ENCODE measurements at places on chromosomes 7 and 10. TPM values are rescaled to one million over a fixed set of nuclear protein-coding genes. Genes with fewer than 3 reads are reported as not detected.

Gene MGMT
- 30.7 TPM for total RNA-seq

Gene VIM
- total RNA-seq = 1,461 TPM

Gene ARHGAP21
- 71.4 TPM for total RNA-seq

Gene ANKRD22
- 0.64 TPM for total RNA-seq

Gene NSMCE4A
- total RNA-seq = 49.5 TPM

Gene TEX47
- total RNA-seq = not detected

Measured in metanephros (tissue), 2 donors.